ENCODE measurements at places on chromosomes 7 and 10.

DNA sequence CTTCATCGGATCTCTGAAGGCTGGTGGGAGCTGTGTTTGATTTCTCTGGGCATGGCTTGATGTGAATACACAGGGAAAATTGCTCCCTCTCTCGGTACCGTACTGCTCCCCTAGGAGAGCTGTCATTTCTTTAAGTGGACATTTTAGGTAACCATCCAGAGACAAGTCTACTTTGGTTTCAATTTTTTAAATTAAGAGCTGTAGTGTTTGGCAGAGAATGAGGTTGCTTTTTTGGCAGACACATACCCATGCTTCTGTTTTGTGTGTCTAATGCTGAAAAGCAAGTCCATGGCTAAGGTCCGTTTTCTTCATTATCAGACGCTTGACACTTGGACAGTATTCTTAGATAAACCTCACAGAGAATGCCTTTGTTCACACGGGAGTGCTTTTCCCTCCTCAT is 61.3 kb upstream of the TRIL start:
- peaks cover 6% of the 10 kb centered on the region for H3K36me3 ChIP-seq
- no peak overlapping the region for H3K27ac ChIP-seq
- no peaks in the 10 kb centered on the region for H3K27me3 ChIP-seq
- no peak for DNase-seq
- no peak overlapping the region for H3K4me3 ChIP-seq
- no peaks in the 10 kb centered on the region for H3K4me1 ChIP-seq

DNA sequence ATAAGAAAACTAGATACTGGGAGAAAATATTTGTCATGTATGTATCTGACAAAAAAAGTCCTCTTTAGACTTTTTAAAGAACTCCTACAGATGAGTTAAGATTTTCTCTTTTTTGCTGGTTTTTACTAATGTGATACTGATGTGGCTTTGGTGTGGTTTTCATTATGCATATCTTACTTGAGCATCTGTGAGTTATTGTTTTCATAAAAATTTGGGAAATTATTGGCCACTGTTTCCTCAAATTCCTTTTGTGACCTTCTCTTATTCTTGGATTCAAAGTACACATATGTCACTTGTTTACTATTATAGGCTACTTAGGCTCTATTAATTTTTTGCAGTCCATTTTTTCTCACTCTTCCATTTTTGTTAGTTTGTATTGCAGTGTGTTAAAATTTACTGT is 89.0 kb downstream of the PPP1R9A start:
- no peak for DNase-seq
- H3K27ac ChIP-seq: no peak overlapping the region
- no peaks in the 10 kb centered on the region for H3K4me1 ChIP-seq
- no peaks in the 10 kb centered on the region for H3K27me3 ChIP-seq
- no peak overlapping the region for H3K4me3 ChIP-seq

GRCh38 chr10:29132551-29133111 is 156.2 kb upstream of the LYZL1 start:
- no peaks in the 10 kb centered on the region for H3K27me3 ChIP-seq
- H3K4me3 ChIP-seq: no peak overlapping the region
- no peak overlapping the region for H3K27ac ChIP-seq
- no peaks in the 10 kb centered on the region for H3K4me1 ChIP-seq
- no peak for DNase-seq

- no peaks in the 10 kb centered on the region for H3K4me1 ChIP-seq
- no peaks in the 10 kb centered on the region for H3K36me3 ChIP-seq
- no peaks in the 10 kb centered on the region for H3K27me3 ChIP-seq
- no peak overlapping the region for H3K27ac ChIP-seq
Measured at GRCh38 chr7:29998489-29998888, 8.9 kb upstream of the SCRN1 start.

DNA sequence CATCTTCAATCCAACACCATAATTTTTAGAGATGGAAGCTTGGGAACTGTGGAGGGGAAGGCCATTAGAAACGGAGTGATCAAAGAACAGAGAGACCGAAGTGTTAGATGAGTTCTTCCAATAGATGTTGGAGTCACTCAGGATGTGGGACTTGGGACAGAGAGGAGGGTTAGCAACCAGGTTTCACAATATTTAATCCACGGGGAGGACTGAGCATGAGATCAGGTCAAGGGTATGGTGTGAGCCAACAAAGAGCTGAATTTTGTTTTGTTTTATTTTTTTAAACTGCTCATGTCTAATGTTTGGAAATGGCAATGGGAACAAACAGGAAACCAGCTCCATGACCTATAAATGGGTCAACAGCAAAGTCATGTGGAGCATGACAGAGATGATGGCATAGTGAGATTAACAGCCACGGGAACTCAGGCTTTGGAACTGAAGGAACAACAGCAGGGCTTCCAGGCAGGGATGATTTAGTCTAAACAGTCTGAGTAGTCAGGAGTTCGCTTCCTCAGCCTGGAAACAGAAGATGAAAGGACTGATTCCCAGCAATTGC is 38.9 kb upstream of the AMPH start:
- no peak for DNase-seq
- no peaks in the 10 kb centered on the region for H3K27me3 ChIP-seq

DNA sequence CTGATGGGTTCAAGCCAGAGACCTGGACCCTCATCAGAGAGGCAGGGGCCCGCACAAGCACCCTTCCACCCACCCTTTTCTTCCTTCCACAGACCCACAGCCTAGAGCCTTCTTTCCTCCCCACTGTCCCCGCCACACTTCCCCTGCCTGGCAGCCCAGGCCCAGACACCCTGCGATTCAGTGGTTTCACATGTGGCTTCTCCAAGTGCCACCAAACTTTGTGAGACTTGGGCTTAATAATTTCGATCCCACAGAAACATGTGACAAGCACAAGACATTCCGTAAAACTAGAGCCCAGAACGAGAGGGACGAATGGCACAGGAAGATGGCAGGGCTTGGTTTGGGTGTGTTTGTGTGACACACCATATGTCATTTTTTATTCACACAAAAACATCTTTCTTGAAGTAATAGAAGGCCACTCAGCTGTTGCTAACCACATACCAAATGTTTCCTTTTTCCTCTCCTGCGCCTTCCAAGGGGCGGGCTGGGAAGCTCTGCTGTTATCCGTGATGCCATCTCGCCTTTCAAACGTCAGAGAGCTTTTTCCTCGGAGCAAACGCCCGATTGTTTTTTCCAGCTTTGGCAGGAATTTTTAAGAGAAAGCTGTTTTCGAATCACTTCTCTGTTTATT is 162.9 kb downstream of the GRK5 start:
- no peak overlapping the region for H3K27ac ChIP-seq
- no peak overlapping the region for H3K4me3 ChIP-seq
- no peaks in the 10 kb centered on the region for H3K27me3 ChIP-seq
- DNase-seq: no peak

DNA sequence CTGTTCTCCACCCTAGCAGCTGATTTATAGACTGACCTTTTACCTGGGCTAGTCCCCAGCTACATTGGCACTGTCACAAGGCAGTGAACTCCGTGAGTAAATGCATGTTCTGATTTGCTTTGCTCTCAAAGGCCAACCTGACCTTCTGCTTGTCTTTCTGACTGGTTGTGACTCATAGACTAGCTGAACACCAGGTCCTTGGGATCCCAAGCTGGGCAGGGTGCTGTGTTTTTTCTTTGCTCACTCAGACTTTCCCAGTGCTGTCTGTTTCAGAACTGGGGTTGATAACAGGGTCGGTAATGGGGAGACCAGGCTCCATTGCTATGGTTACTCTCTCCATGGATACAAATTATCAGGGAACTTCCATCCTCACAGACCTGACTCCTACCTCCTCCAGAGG is 35.0 kb downstream of the EVX1 start:
- no peak overlapping the region for H3K27ac ChIP-seq
- DNase-seq: no peak

- H3K4me3 ChIP-seq: peak overlapping the region; percentile 45
- peaks cover 31% of the 10 kb centered on the region for H3K36me3 ChIP-seq
- no peaks in the 10 kb centered on the region for H3K27me3 ChIP-seq
- H3K4me1 ChIP-seq: peaks cover 15% of the 10 kb centered on the region
- no peak for DNase-seq
Measured at GRCh38 chr10:132336919-132337407, 5.0 kb downstream of the LRRC27 start.

GRCh38 chr10:5888351-5888750 is 1.3 kb downstream of the ANKRD16 start:
- no peaks in the 10 kb centered on the region for H3K27me3 ChIP-seq
- peaks cover 11% of the 10 kb centered on the region for H3K4me1 ChIP-seq
- H3K27ac ChIP-seq: no peak overlapping the region
- peaks cover 64% of the 10 kb centered on the region for H3K36me3 ChIP-seq
- no peak for DNase-seq

DNA sequence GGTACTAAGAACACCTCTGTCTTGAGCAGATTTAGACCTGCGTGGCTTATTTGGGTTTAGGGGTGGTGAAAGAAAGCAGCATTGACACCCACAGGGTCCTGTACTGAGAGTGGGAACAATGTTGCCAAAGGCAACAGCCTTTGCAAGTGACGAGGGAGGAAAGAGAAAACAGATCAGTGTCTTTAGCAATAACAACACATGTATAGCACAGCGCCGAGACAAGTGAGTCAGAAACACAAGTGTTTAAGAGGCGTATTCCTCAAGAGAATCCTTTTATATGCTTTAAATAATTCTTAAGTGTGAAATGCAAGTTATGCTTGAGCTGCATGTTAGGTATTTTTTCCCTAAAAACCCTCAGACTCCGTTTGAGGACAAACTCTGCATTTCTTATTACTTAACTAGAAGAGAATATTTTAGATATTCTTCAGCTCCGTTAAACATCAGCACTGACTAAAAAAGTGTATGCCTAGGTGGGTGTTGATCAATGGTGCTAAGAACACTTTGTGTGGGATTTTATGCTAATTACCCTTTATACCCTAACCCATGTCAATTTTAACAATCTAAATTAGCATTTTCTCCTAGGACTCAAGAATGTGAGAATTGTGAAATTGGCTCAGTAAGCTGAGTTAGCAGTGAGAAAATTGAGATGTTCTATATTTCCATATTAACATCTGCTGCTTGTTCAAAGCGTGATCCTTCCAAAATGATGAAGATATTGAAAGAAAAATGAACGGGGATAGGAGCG is 1095.4 kb upstream of the CELF2 start:
- no peak overlapping the region for H3K4me3 ChIP-seq
- no peak for DNase-seq
- no peaks in the 10 kb centered on the region for H3K27me3 ChIP-seq
- H3K36me3 ChIP-seq: no peaks in the 10 kb centered on the region
- H3K4me1 ChIP-seq: no peaks in the 10 kb centered on the region
